ENCODE measurements at places on chromosomes 2 and 18. TPM values are rescaled to one million over a fixed set of nuclear protein-coding genes. Genes with fewer than 3 reads are reported as not detected.

ST6GAL2 gene
- total RNA-seq: not detected

DSEL gene
- total RNA-seq: 0.46 TPM

DNA sequence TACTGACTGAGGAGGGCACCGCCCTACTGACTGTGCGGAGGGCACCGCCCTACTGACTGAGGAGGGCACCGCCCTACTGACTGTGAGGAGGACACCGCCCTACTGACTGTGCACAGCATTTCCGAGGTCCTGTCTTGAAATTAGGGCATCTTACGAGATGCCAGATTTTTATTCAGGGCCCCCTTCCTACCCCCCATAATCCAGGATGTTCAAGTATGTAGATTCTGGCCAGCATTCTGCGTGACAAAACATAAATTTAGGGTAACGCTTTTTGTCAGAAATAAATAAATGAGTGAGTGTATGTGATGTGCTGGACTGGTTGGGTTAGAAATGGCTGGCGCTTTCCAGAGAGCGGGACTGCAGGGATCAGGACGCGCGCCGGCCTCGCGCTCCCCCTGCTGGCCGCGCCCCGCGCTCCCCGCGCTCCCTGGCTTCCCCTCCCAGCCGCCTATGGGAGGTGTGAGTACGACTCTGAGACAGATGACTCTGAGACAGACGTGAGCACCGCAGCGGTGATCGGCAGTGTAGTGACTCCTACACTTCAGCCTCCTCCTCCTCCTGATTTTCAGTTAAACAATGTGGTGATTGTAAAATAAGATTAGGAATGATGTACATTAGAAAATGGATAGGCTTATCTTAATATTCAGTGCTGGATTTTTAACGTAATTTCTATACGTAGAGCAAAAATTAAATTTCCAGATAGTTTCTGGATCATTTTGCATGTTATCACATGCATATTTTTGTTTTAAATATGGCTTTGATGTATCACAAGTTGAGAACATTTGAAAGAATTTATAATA, 149.2 kb upstream of the NFATC1 start:
- DNase-seq: peak; percentile 64

GRCh38 chr2:214019229-214019972, 391.5 kb upstream of the VWC2L start:
- DNase-seq: no peak

LRRC30 gene
- not detected for total RNA-seq

GRCh38 chr2:36655453-36655852, 41.1 kb upstream of the VIT start:
- no peak for DNase-seq

FAP gene
- not detected for total RNA-seq

DNA sequence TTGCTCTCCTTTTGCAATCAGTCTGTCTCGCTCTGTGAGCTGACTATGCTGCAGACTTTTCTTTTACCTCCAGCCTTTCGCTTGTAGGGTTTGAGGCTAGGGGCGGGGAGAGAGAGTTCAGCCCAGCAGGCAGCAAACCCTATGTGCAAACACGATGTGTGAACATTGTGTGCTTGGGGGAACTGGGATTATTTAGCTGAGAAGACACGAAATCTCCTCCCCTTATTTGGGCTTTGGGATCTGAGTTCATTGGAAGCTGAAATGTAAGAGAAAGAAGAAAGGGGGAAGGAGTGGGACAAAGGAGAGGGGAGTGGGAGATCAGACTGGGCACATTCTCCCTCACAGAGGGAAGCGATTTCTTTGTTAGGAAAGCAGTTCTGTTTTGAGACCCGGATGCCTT, 189.6 kb upstream of the TNP1 start:
- DNase-seq: no peak

ABCG5 gene
- total RNA-seq: not detected

- DNase-seq: peak; percentile 50
Observed at GRCh38 chr2:55223958-55224760, 7.9 kb downstream of the CLHC1 start.

DNA sequence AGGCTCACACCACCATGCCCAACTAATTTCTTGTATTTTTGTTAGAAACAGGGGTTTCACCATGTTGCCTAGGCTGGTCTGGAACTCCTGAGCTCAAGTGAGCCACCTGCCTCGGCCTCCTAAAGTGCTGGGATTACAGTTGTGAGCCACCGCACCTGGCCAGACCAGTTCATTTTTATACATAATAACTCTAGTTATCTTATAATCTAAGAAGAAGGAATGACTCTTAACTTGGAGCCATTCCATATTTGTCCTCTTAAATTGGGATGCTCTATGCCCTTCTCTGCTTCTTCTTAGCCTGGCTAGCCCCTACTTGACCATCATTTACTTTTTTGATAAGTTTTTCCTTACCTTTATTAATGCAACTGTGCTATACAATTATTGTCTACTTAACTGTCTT, 2.9 kb downstream of the RBM44 start:
- DNase-seq: no peak

- no peak for DNase-seq
Observed at GRCh38 chr2:65227020-65227455, 593 bp upstream of the ACTR2 start.

IL36A gene
- not detected for total RNA-seq

DNA sequence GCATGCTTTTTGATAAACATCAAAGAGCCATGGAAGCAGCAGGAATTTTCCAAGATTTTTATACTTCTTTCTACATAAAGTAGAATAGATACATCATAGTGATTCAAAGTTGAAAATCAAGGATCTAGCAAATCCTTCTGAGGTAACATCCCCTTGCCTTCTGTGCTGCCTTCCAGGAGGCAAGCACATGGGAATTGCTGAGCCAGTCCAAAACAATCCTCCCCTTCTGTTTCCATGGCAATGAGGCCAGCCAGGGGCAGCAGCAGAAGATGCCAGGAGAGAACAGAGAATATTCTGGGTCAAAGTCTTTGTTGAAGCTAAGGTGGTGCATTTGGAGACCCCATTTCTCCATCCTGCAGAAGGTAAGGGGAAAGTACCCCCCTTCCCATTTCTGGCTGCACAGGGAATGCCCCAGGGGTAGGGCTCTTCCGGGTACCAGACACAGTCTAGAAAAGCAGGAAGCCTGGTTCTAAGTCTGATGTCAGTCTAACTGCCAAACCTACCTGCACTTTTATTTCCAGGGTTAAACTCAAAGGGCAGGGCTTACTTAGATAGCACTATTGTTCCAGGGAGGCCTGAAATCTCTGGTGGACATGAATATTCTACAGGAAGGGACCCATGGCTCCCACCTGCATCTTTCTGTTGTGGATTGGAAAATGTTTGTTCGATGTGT, 22.1 kb downstream of the CENPA start:
- DNase-seq: no peak

DNA sequence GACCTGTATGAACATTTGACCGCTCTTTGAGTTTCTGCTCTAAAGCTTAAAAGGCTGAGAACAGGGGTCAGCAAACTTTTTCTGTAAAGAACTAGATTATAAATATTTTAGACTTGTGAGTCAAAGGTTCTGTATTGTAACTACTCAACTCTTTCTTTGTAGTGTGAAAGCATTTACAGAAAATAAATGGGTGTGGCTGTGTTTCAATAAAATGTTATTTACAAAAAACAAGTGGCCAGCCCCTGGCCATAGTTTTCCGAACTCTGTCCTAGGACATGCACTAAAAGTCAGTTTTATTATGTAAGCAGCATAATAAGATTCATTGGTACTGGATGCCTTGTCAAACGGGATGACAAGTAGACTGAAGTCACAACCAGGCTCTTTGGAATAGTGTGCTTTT, 434.9 kb downstream of the ZEB2 start:
- DNase-seq: no peak

KRTCAP3 gene
- total RNA-seq: 4.0 TPM

- DNase-seq: no peak
Observed at GRCh38 chr2:71082402-71083252, 14.2 kb downstream of the NAGK start.

DNA sequence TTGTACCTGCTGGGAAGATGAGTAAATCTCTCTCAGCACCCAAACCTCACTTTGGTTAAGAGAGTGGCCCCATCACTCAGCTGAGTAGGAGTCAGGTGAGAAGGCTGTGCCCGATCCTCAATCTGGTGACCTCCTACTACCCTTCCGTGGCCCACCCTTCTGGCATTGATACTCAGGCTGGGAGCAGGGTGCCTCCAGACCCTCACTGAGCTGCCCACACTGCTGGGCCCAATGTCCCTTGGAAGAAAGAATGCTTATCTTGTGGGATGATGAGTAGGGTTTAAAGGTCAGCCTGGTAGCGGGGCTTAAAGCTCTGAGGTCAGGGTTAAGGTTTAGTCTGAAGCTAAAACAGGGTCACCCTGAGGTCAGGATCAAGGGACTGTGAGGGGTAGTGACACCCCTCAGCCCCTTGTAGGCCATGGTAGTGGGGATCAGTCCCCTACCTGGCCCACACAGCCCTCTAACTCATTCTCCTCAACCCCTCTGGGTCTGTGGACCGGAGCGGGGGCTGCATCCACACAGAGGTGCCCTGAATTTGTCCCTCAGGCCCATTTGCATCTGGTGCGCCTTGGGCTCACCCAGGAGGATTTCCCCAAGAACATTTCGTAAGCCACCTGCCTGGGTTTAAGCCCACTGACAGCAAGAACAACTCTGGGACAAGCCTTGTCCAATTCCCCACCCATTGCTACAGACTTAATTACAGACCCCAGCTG, 123.8 kb downstream of the CYP26B1 start:
- no peak for DNase-seq

CYTIP gene
- total RNA-seq: 202 TPM

MARCHF4 gene
- total RNA-seq: not detected

DNA sequence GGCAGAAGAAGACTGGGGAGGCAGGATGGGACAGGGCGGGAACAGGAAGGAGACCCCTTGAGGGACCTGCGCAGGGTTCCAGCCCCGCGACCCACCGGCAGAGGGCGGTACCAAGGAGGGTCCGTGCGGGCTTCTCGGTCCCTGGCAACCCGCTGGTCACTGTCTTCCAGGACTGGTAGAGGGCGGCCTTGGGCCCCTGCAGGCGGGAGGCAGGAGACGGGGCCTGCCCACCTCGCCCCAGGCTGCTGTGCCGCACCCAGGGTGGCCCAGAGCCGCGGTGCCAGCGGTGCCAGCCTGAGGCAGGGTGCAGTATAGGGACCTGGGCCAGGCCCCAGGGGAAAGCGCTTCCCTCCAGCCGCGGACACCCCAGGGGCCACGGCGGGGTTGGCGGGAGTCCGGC, 34.5 kb downstream of the NEURL3 start:
- DNase-seq: peak; percentile 26

GRCh38 chr2:47639467-47639866, 143.5 kb upstream of the MSH6 start:
- DNase-seq: no peak

CDKL4 gene
- total RNA-seq: 0.31 TPM

DNA sequence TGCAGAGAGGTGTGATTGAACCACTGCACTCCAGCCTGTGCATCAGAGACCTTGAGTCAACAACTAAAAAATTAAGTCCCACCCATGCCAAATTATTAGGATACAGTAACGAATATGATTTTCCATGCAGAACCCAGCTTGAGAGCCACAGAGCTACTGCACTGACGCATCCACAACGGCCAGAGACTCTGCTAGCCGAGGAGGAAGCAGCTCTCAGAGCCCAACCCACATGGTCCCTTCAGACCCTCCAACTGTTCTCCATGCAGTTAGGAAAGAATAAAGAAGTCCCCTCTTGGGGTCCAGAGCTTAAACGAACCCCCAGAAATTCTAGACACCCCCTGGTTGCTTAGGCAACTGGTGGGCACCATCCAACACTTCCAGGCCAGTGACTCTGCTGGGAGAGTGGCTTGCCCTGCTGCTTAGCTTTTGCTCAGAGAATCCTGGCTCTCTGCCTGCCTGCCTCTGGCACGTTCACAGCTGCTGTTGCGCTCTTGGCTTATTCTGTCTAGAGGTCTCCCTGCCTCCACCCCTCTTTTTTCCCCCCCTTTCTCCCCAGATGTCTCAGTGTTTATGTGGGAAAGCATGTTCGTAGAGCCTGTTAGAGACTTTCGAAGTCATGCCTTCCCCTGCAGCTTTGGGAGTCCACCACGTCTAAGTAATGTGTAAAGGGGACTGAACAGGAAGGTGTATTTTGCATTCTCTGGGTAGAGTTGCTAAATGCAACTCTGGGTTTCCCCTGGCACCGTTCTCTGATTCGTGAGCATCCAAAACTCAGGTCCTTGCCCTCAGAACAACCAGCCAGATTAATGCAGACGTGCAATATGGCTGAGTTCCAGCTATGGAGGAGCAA, 26.0 kb upstream of the SP3 start:
- DNase-seq: no peak

UGT1A3 gene
- not detected for total RNA-seq

DNA sequence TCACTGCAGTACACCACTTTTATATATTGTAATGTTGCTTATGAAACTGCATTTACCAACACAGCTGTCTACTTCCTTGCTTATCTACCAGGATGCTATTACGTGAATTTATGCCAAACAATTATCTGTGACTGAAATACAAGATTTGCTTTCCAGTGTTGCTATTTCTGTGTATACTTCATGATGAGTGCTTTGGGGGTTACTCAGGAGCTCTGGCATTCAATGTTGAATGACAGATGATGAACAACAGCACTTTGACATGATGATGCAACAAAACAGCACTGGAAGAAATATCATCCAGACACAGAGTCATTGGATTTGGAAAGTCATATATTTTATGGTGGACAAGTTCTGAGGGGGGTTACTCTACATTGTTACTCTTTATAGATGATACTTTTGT, 125.8 kb downstream of the NETO1 start:
- no peak for DNase-seq

DNA sequence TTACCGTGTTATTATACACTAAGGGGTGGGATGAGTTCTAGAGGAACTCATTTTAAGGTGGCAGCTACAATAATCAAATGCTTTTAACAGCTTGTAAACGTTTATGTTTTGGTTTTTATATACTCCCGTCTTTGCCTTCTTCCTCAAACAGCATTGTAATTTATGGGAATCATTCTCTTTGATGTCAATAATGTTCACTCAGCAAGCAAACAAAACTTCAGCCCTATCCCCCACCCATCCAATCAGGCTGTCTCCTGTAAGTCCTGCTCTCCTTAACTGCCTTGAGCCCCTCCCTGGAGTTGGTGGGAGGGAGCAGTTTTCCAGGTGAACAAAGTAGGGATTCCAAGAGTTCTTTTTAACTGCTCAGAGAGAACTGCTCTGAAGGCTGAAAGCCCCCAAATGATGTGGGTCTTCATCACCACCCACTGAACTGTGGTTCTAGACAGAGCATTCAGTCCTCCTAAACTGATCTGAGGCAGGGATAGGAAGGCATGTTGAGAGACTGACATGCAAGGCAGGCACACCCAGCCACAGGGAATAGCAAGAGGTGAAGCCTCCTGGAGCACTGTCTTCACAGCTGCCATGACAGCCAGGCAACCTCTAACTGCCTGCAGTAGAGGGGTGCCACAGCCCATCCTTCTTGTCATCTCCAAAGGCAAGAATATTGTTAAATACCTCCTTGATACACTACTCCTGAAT, 17.5 kb downstream of the MYO5B start:
- no peak for DNase-seq
